ENCODE measurements at places on chromosomes 5 and 9. TPM values are rescaled to one million over a fixed set of nuclear protein-coding genes. Genes with fewer than 3 reads are reported as not detected.

- peaks cover 8% of the 10 kb centered on the region for H3K36me3 ChIP-seq
- H3K4me1 ChIP-seq = peaks cover 5% of the 10 kb centered on the region
- DNase-seq = no peak
- no peaks in the 10 kb centered on the region for H3K27me3 ChIP-seq
- no peak overlapping the region for H3K4me3 ChIP-seq
Observed at GRCh38 chr5:151255621-151256286, 2.8 kb downstream of the GM2A start.

DNA sequence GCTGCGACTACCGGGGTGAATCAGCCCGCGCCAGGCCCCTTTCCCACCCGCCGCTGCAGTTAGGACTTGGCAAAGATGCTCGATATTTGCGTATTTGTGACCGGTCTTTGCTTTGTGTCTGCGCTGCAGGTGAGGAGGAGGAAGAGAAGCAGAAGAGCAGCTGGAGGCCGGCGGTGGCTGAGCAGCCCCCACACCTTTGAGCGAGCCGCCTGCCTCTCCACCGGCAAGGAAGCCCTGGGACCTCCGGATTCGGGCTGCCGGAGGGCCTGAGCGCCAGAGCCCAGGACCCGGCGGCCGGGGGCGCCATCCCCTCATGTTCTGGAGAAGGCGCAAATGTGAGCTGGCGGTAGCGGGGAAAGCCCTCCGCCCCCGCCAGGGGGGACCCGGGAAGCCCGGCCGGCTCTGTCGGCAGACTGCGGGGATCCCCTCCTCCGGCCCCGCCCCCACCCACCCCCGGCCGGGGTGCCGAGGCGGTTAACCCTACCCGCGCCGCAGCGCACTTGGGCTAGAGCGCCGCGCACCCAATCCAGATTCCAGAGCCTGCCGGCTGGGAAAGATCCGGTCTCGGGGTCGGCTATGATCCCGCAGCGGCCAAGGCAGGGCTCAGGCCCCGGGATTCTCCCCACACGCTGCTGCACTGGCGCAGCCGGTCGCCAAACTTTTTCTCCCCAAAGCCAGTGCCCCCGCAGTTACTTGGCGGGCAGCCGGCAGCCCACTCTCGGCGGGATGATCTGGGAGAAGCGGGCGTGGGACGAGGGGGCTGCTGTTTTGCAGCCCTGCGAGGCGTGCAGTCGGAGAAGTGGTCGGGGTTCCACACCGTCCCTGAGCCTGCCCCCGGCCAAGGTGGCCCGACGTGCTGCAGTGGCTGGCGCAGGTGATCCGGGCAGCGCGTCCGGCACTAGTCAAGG lies 800 bp upstream of the KCNN2 start:
- peak overlapping the region; percentile 40 for H3K27ac ChIP-seq
- DNase-seq = peak; percentile 47
- H3K4me1 ChIP-seq = peaks cover 9% of the 10 kb centered on the region
- no peaks in the 10 kb centered on the region for H3K36me3 ChIP-seq
- H3K4me3 ChIP-seq = peak overlapping the region; percentile 56

GRCh38 chr5:19370655-19371386 lies 617.2 kb downstream of the CDH18 start:
- H3K4me1 ChIP-seq = no peaks in the 10 kb centered on the region
- DNase-seq = no peak
- H3K4me3 ChIP-seq = no peak overlapping the region

- peaks cover 34% of the 10 kb centered on the region for H3K4me1 ChIP-seq
- H3K4me3 ChIP-seq = no peak overlapping the region
- no peak overlapping the region for H3K27ac ChIP-seq
- no peaks in the 10 kb centered on the region for H3K27me3 ChIP-seq
Observed at GRCh38 chr5:56346741-56347535, 113.8 kb upstream of the ANKRD55 start.

PCDHGB7 gene
- total RNA-seq = 12.9 TPM

SLC6A18 gene
- total RNA-seq = not detected

DNA sequence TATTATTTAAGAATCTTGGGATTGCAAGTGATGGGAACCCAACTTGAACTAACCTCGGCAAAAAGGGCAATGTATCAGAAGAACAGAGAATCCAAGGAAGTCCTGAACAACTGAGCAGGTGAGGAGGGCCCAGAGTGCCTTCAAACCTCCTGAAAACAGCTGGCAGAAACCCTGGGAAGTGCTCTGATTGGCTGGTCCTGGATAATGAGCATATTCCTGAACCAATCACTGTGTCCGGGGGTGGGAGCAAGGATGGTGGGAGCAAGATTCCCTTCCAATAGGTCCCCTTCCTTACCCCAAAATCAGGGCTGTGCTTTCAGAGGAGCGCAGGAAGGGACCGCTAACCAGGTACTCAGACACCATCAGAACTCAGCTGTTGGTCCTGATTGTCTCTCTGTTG lies 31.9 kb upstream of the TBC1D2 start:
- no peak overlapping the region for H3K4me3 ChIP-seq
- H3K27me3 ChIP-seq = no peaks in the 10 kb centered on the region

- no peak overlapping the region for H3K4me3 ChIP-seq
- H3K36me3 ChIP-seq = no peaks in the 10 kb centered on the region
- no peaks in the 10 kb centered on the region for H3K4me1 ChIP-seq
- no peaks in the 10 kb centered on the region for H3K27me3 ChIP-seq
- no peak for DNase-seq
Observed at GRCh38 chr5:170141636-170142035, 35.9 kb downstream of the FOXI1 start.

- H3K36me3 ChIP-seq = no peaks in the 10 kb centered on the region
- peak overlapping the region; percentile 19 for H3K4me3 ChIP-seq
- H3K27ac ChIP-seq = no peak overlapping the region
- DNase-seq = no peak
- no peaks in the 10 kb centered on the region for H3K4me1 ChIP-seq
Observed at GRCh38 chr5:140801494-140801841, 611 bp downstream of the PCDHA3 start.

- H3K27ac ChIP-seq = no peak overlapping the region
- no peaks in the 10 kb centered on the region for H3K36me3 ChIP-seq
- no peak overlapping the region for H3K4me3 ChIP-seq
- H3K27me3 ChIP-seq = no peaks in the 10 kb centered on the region
Observed at GRCh38 chr5:42604171-42604711, 152.4 kb upstream of the CCDC152 start.

- peaks cover 3% of the 10 kb centered on the region for H3K4me1 ChIP-seq
- H3K27ac ChIP-seq = no peak overlapping the region
- no peaks in the 10 kb centered on the region for H3K36me3 ChIP-seq
- no peak overlapping the region for H3K4me3 ChIP-seq
- H3K27me3 ChIP-seq = no peaks in the 10 kb centered on the region
Observed at GRCh38 chr5:16744164-16744880, 127.5 kb upstream of the RETREG1 start.
